ENCODE measurements at places on chromosomes 6 and 20.

- no peak for DNase-seq
These were observed 468.0 kb downstream of the UTRN start for GRCh38 chr6:144753023-144753705.

- DNase-seq = no peak
These were observed 19.0 kb upstream of the AVP start for GRCh38 chr20:3103369-3104032.

GRCh38 chr6:159017757-159018559 lies 18.0 kb upstream of the RSPH3 start:
- DNase-seq = no peak

DNA sequence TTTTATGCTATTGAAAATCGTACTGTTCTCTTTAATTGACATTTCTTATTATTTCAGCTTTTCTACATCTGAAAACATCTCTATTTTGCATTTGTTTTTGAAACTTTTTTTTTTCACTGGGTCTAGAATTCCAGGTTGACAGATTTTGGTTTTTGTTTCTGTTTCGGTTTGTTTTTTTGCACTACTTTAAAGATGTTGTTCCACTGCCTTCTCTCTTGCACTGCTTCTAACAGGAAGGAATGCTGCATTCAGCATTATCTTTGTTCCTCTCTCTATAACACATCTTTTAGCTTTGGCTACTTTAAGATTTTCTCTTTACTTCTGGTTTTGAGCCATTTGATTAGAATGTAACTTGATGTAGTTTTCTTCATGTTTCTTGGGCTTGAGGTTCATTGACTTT lies 20.1 kb upstream of the SLC17A1 start:
- no peak for DNase-seq

DNA sequence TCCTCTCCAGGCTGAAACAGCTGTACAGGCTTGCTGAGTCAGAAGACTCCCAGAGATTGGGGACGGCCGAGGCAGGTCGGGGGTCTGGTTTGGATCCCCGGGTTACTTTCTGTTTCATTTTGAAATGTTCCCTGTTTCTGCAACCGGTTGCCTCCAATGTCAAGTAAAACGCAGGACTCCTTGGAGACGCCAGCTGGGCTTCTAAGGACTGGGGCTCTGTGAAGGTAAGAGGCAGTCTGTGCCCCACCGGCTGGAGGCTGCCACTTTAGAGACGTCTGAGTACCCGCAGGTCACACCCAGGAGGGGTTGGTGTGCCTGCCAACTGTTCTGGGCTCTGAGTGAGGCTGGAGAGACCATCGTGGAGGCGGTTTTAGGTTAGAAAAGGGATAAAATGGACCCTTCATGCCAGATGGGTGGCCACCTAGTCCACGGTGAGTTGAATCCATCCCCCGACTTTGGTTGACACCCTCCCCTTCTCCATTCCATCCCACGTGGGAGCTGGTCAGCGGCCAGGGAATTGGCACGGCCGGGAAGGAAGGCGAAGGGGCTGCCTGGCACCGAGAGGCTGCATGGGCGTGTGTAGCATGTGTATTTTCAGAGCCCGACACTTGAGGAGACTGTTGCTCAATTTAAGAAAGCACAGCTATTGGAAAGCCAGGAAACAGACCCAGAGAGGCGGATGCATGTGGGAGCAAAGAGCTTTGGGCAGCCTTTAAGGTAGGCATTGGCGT lies 240.9 kb downstream of the PHACTR1 start:
- DNase-seq = no peak

GRCh38 chr20:8073024-8073832 lies 53.7 kb upstream of the TMX4 start:
- no peak for DNase-seq

DNA sequence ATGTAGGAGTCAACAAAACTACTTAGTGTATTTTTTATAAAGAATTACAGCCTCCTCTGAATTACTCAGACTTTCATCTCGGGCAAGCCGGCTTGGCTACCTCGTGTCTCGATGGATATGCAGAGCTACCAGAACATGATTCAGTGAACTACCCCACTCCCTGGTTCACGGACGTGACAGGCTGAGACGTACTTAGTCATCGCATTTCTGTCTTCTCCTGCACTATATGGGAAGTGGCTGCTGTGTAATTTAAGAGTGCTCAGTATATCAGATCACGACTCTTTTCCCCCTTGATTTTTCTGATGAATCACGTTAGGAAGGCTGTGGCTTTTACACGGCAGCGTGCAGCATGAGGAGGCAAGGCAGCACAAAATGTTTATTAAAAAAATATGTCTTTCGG lies 302.7 kb upstream of the ZFP64 start:
- DNase-seq = peak; percentile 22

DNA sequence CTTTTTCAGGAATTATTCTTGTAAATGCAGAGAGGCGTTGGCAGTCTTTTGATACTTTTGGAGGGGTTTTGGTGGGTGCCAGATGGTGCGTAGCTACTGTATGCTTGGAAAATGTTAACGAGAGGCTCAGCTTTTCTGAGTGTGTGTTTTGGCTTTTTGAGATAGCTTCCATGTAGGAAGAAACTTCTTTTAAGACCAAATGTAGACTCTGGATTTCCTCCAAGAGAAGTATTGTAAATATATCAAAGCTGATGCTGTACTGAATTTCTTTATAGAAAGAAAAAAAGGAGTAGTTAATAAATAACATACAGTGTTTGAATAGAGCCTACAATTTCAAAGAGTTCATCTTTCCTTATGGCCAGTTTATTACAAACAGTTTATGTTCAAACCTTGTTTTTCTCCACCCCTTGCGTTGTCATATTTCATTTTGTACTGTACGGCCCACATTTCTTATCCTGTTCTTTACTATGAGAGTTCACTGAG lies 16.7 kb downstream of the TIAM2 start:
- no peak for DNase-seq

- peak; percentile 89 for DNase-seq
These were observed at the start of gene HM13 for GRCh38 chr20:31514154-31515071. Gene HM13, plus strand, starts transcription at chr20:31514442. Its CDS starts 110 bp downstream, at chr20:31514552.

DNA sequence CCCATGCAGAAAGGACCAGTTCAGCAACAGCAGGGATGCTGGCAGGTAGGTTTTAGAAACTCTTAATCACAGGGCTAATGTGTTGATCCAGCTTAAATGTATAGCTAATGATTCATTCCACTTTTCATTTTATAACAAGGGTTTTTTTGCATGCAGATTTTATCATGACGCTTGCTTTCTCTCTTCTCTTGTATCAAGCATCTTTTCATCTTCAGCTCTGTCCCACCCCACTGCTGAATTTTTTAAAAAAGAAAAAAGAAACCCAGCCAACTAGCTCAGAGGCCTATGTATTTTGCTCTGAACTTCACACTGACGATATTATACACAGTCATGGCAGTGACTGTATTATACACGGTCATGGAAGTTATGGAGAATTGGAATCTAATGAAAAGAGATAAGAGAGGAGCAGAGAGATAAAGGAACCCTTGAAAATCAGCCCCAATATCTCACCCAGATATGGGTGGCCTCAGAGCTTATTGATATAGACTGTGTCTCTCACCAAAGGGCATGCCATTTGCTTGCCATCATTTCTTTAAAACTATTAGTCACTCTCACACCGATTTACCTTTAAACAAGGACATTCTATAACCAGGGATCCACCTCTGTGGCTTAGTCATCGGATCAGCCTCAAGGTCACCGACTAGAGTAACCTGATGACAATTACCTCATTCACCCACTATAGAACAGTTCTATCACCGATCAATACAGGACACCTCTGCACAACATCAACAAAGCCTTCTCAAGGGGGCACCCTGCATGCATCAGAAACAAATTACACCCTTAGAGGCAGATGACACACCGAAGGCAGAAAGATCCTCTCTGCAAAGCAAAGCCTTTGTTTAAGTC lies 222.0 kb downstream of the ATXN1 start:
- DNase-seq = no peak

- DNase-seq = no peak
These were observed 50.8 kb downstream of the KAT14 start for GRCh38 chr20:18188434-18188833.

GRCh38 chr6:46329568-46329967 lies 158.8 kb upstream of the ENPP5 start:
- DNase-seq = no peak

- DNase-seq = peak; percentile 40
These were observed 698 bp upstream of the LRP11 start for GRCh38 chr6:149864578-149865535.

DNA sequence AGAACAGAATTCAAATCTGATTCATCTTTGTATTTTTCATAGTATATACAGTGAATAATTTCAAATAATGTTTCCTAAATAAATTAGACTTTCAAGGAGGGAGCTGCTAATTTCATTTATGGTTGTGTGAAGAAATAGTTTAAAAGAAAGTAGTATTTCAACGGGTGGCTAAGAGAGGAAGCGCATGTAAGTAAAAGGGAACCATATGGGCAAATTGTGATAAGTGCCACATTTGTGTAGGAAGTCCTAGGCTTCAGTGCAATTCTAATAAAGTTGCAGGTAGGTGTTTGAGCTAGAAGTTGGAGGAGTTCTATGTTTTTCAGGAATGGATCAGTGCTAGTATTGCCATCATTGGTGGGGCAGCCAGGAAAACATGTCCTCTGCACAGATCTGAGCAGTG lies 178.8 kb upstream of the PRDM1 start:
- no peak for DNase-seq

GRCh38 chr20:17807651-17808050 lies 107.9 kb downstream of the BANF2 start:
- DNase-seq = no peak

DNA sequence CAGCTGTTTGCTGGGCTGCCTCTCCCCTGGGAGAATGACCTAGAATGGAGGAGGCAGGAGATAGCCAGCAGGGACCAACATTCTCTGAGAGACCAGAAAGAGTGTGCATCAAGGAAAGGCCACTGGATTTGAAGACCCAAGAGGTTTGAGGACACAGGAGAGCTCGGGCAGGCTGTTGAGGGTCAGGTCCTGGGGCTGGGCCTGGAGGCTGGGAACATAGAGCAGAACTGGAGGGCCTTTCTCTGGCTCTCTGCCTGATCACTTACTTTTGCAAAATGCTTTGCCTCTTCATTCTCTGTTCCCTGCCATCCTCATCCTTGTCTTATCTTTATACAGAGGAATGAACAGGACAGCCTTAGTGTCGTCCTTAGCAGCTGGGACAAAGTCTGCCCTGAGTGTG lies 2.5 kb downstream of the IYD start:
- DNase-seq = no peak

DNA sequence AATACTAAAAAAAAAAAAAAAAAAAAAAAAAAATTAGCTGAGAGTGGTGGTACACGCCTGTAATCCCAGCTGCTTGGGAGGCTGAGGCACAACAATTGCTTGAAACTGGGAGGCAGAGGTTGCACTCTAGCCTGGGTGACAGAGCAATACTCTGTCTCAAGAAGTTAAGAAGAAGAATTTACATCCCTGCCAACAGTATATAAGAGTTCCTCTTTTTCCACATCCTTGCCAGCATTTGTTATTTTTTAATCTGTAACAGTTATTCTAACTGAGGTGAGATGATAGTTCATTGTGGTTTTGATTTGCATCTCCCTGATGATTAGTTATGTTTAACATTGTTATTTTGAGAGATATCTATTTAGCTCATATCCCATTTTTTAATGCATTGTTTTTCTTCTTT lies 20.3 kb upstream of the DYNLRB1 start:
- no peak for DNase-seq

- no peak for DNase-seq
These were observed 45.5 kb downstream of the PTPRK start for GRCh38 chr6:128474933-128475332.

GRCh38 chr6:168165891-168166290 lies 86.9 kb upstream of the FRMD1 start:
- DNase-seq = no peak

- no peak for DNase-seq
These were observed 54.2 kb downstream of the NFATC2 start for GRCh38 chr20:51488331-51488730.

DNA sequence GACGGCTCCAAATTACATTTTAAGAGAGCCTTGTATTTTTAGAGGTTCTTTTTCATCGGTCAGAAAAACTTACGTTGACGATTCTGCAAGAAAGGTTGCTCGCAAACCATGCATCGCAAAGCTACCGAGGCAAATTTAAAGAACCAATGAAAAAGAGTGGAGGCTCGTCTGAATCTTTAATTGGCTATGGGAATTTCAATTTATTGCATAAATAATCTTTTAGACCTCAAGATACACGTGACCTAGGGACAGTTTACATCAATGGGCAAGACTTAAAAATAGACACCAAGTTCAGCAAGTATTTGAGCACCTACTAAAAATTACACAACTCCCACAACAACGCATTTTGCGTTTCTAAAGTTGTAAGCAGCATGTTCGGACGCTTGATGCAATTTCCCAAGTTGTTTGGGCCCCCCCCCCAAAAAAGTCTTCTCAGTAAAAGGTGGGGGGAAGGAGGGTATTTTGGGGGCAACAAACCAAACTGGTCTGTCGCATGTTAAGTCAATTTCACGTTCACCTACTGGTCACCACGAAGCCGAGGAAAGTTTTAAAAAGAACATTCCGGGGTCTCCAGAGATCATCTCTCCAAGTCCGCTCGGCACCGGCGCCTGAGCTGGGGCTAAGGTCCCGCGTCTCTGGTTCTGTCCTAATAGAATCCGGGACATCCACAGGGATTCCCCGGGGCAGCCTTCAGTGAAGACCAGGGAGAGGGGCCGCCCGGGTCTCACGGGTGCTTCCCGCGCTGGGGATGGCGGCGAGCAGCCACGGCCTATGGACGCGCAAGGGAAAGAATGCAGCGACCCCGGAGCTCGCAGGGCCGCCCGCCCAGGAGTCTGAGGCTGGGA lies 851 bp downstream of the SNX5 start:
- DNase-seq = peak; percentile 30

GRCh38 chr6:80608881-80609280 lies 502.4 kb downstream of the BCKDHB start:
- no peak for DNase-seq

DNA sequence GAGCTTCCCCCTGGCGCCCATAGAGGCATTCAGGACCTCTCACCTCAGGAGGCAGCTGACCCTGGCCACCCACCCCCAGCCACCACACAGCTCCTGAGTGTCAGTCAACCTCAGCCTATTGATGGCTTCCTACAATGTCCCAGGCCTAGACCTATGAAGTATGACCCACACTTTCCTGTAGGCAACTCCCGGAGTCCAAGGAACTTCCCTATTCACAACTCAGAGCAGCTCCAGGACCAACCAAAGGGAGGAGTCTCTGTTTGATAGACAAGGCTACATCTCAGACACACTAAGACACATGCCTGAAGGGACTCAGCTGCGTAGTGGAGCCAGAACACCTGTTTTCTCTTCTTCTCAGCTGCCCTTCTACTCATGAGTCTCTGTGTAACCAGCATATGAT lies 169.1 kb downstream of the MAFB start:
- no peak for DNase-seq

GRCh38 chr6:130457605-130458004 lies 91.8 kb downstream of the TMEM200A start:
- DNase-seq = no peak

- DNase-seq = no peak
These were observed 155.5 kb downstream of the LINC00237 start for GRCh38 chr20:20950620-20951019.

Data from NCI-H2227 treated with DMSO at 0.1 percent for 48 hours (cell line).